ENCODE measurements at places on chromosomes 11 and 22. TPM values are rescaled to one million over a fixed set of nuclear protein-coding genes. Genes with fewer than 3 reads are reported as not detected.

Gene MYBPC3
- 1.0 TPM for total RNA-seq

Gene OMP
- 0.74 TPM for total RNA-seq

Gene ARFGAP2
- total RNA-seq, result 108 TPM

Gene INS
- total RNA-seq, result not detected

DNA sequence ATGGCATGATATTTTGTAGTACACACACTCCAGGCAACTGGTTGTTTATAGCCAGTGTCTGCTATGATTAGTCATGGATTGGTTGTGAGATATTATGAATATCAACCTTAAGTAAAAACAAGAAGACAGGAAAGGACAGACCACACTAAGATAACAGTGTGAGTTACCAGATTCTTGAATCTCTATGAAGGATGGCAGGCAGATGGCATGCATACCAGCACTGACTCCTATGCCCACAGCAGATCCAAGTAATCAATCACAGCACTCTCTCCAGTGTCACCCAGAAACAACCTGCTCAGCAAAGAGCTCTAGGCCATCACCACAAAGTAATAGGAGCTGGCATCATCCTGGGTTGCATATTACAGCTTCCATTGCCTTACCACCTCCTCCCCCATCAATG, 116.6 kb downstream of the GALNT18 start:
- peaks cover 19% of the 10 kb centered on the region for H3K4me1 ChIP-seq
- no peak overlapping the region for H3K4me3 ChIP-seq
- H3K27ac ChIP-seq, result no peak overlapping the region
- no peak for DNase-seq
- H3K27me3 ChIP-seq, result no peaks in the 10 kb centered on the region

GRCh38 chr22:20029550-20030225, 8.8 kb downstream of the TANGO2 start:
- H3K27ac ChIP-seq, result peak overlapping the region; percentile 2
- H3K4me3 ChIP-seq, result no peak overlapping the region
- DNase-seq, result no peak
- peaks cover 5% of the 10 kb centered on the region for H3K4me1 ChIP-seq
- no peaks in the 10 kb centered on the region for H3K27me3 ChIP-seq
- peaks cover 7% of the 10 kb centered on the region for H3K36me3 ChIP-seq

GRCh38 chr11:60164550-60165075, 18.3 kb downstream of the MS4A6A start:
- no peak overlapping the region for H3K27ac ChIP-seq
- no peaks in the 10 kb centered on the region for H3K36me3 ChIP-seq
- H3K27me3 ChIP-seq, result no peaks in the 10 kb centered on the region
- H3K4me1 ChIP-seq, result no peaks in the 10 kb centered on the region
- H3K4me3 ChIP-seq, result no peak overlapping the region

Data from lung (tissue), 17 donors.